Hematopoietic multipotent progenitor cell (in vitro differentiated cells): ENCODE measurements at places on chromosomes 4 and X. TPM values are rescaled to one million over a fixed set of nuclear protein-coding genes. Genes with fewer than 3 reads are reported as not detected.

The UBA6 gene
- 45.8 TPM for total RNA-seq

The TMPRSS11B gene
- total RNA-seq, result not detected

The VGLL1 gene
- total RNA-seq, result not detected

The NUP54 gene
- 36.4 TPM for total RNA-seq

The ASB9 gene
- 27.2 TPM for total RNA-seq

The MAP7D3 gene
- total RNA-seq, result 10.0 TPM

The PAQR3 gene
- total RNA-seq, result 15.9 TPM

The BEND2 gene
- total RNA-seq, result under 0.01 TPM

The MPC1L gene
- not detected for total RNA-seq

The HAND2 gene
- total RNA-seq, result not detected

The UGT2B10 gene
- total RNA-seq, result not detected

The PAGE4 gene
- total RNA-seq, result not detected

The SLITRK4 gene
- total RNA-seq, result 1.1 TPM

The MUC7 gene
- total RNA-seq, result not detected

The AMBN gene
- not detected for total RNA-seq

The MGAT4D gene
- total RNA-seq, result under 0.01 TPM

The RNF212 gene
- total RNA-seq, result 1.1 TPM

The OPRPN gene
- total RNA-seq, result not detected

The SMIM43 gene
- total RNA-seq, result under 0.01 TPM

The TEX13B gene
- total RNA-seq, result not detected

The NEIL3 gene
- total RNA-seq, result 1.3 TPM

The FAM47B gene
- not detected for total RNA-seq

The KLHL4 gene
- under 0.01 TPM for total RNA-seq

The SHROOM2 gene
- total RNA-seq, result under 0.01 TPM

The CTAG1A gene
- total RNA-seq, result not detected

The TCEAL9 gene
- total RNA-seq, result 4.0 TPM

The KIAA1210 gene
- total RNA-seq, result not detected

The PPAT gene
- total RNA-seq, result 13.2 TPM

The C4orf33 gene
- total RNA-seq, result 3.2 TPM

The NUP62CL gene
- total RNA-seq, result 12.1 TPM

The MAOA gene
- 0.54 TPM for total RNA-seq

The SGMS2 gene
- 5.4 TPM for total RNA-seq

The ATG4A gene
- 5.7 TPM for total RNA-seq

The POU3F4 gene
- under 0.01 TPM for total RNA-seq

The GASK1B gene
- 3.5 TPM for total RNA-seq

The C4orf50 gene
- total RNA-seq, result under 0.01 TPM

The ARHGAP36 gene
- total RNA-seq, result under 0.01 TPM

The DGAT2L6 gene
- total RNA-seq, result not detected

The EFHC2 gene
- total RNA-seq, result 7.3 TPM

The PRSS12 gene
- total RNA-seq, result not detected

The KLHL2 gene
- 5.4 TPM for total RNA-seq

The AFF1 gene
- 44.4 TPM for total RNA-seq

The HTR2C gene
- under 0.01 TPM for total RNA-seq

The RENBP gene
- total RNA-seq, result 37.7 TPM

The PDHA1 gene
- 32.9 TPM for total RNA-seq

The ZMAT1 gene
- total RNA-seq, result 4.6 TPM

The CSAG1 gene
- not detected for total RNA-seq

The HMX1 gene
- not detected for total RNA-seq

The NRK gene
- total RNA-seq, result not detected

The NAA11 gene
- under 0.01 TPM for total RNA-seq

The NHS gene
- total RNA-seq, result under 0.01 TPM

The PPARGC1A gene
- not detected for total RNA-seq

The CT45A5 gene
- not detected for total RNA-seq

The PITX2 gene
- not detected for total RNA-seq

The SERPINA7 gene
- not detected for total RNA-seq

The MAGEA6 gene
- not detected for total RNA-seq
